ENCODE measurements at places on chromosomes 2 and 18.
A peak's percentile ranks its signal among the peaks of the same experiment; 100 is the strongest.

GRCh38 chr2:103859238-103859637, 994.7 kb upstream of the POU3F3 start:
- no peak for DNase-seq

DNA sequence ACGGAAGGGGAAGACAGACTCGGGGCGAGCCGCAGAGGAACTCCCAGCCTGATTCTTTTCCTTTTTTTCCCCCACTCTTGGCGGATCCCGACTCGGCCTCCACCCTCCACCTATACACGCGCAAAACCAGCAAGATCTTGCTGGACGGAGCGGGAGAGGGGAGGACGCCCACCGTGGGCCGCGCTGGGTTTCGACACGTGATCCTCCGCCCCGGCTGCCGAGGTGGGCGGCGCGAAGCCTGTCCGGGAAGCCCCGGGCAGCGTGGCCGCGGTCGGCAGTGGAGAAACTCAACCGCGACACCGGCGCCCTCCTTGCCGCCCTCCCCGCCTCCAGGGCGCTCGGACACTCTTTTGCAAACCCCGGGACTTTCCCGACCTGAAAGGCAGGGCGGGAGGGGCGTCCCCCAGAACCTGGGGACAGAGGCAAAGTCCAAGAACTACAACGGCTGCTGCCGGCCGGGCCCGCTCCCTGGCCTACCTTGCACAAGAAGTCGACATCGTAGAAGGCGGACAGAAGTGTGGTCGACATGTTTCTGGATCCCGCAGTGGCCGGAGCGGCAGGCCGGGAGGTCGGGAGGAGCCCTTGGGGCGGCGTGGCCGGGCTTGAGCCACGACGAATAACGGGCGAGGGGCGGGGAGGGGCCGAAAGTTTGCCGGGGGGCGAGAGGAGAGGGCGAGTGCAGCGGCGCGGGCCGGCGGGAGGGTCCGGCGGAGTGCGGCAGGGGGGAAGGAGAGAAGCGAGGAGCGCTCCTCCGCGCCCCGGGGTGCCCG, 433 bp downstream of the ZFP36L2 start:
- DNase-seq, result peak; percentile 83

- no peak for DNase-seq
These were observed 18.8 kb downstream of the TEX44 start for GRCh38 chr2:231611273-231612108.

DNA sequence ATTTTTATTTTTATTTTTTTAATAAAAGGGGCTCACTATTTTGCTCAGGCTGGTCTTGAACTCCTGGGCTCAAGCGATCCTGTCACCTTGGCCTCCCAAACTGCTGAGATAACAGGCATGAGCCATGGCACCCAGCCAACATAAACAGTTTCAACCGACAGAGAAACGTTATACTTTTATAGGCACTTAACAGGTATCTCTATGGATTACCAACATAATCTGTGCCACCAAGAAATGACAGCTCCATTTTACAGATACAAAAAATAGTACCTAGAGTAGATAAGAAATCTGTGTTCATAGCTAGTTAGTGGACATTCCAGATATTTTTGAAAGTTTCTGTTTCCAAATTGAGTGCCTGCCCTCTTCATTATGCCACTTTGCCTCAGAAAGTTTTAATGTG, 1316.7 kb downstream of the LRP1B start:
- DNase-seq, result no peak

GRCh38 chr2:24830351-24830750, 37.1 kb downstream of the CENPO start:
- no peak for DNase-seq

- DNase-seq, result no peak
These were observed 179.4 kb upstream of the HS6ST1 start for GRCh38 chr2:128498086-128498485.

DNA sequence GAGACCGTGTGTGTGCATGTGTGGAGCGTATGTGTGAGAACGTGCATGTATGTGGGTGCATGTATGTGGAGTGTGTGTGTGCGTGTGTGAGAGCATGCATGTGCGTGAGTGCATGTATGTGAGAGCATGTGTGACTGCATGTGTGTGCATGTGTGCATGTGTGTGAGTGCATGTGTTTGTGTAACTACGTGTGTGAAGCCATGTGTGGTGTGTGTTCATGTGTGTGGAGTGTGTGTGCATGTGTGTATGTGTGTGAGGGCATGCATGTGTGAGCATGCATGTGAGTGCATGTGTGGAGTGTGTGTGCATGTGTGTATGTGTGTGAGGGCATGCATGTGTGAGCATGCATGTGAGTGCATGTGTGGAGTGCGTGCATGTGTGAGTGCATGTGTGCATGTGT, 24.2 kb downstream of the TOGARAM2 start:
- no peak for DNase-seq

- no peak for DNase-seq
These were observed 20.4 kb upstream of the PDCL3 start for GRCh38 chr2:100542418-100542817.

DNA sequence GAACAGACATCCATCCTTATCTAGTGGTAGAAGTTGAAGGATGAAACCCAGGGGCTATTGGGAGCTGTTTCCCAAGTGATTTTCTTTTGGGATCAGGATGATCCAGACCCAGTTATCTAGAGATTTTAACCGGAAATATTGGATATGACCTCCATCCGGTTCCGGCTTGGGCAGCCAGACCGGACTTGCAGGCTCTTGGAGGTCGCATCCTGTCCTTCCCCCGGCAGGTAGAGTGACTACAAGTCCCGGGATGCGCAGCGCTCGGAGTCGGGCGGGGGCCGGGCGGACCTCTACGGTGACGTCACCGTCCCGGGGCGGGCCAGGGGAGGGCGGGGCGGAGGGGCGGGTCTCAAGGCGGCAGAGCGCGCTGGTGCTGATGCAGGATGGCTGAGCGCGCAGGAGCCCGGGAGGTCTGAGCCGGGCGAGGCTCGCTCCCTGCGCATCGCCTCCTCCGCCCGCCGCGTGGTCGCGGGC, at the start of gene KIF5C:
TSS of gene KIF5C (plus strand) at position 360 of the 474 bp plus-strand sequence. CDS start 391 bp downstream, outside the sequence.
- peak; percentile 87 for DNase-seq

DNA sequence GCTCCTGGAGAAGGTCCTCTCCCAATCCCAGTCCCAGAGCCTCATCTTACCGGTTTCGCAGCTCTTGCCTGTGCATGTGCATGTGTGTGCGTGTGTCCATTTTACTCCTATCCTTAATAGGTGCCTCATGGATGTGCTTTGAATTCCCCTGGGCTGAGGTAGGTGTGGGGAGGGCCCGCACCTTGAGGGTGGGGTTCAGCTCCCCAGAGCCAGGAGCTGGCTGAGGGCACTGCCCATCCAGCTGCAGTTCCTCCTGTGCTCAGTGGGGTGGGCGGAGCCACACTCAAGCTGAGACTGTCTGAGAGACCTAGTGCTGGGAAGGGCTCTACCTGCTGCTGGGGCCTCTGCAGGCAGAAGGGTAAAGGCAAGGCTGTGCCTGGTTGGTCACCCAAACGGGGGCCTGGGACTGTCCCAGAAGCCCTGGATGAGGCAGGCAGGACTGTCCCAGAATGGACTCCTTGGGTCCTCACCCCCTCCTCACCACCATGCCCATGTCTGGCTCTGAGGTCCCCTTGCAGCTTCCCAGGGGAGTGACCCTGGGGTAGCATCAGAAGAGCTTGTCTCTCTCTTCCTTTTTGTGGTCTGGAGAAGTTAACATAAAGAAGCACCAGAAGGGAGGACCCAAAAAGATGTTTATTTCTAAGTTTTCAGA, 8.9 kb downstream of the GDF7 start:
- peak; percentile 35 for DNase-seq

DNA sequence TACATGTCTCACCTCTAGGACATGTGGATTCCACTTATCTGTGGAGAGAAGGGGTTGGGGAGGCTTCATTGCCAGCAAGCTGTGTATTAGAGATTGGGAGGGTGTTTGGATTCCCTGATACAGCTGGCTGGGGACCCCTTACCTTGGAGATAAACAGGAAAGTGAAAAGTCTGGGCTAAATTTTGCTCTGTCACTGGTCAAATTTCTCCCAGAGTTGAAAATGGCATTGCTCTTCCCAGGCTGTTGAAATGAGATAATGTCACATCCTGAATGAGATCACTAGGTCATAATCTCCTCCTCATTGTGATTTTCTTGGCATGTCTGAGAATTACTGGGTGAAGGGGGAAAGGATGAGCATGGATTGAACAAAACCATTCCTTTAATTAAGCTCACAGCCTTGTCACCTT, 265.0 kb upstream of the PARD3B start:
- DNase-seq, result no peak

GRCh38 chr2:234355021-234355720, 141.7 kb downstream of the ARL4C start:
- no peak for DNase-seq

DNA sequence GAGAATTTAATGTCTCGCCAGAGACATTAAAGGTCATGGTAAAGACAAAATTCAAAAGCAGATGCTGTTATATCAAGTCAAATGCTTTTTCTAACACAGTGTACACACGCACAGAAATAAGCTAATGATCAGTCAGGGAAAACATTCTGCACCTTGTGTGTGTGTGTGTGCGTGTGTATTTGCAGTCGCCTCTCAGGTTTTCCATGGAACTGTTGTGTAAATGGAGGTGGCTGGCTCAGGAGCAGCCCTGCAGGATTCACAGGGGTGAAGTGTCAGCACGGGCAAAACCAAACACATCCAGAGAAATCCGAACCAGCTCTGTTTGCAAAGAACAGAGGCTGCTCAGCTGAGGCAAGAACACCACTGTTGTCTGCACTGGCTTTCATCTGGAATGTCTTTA, 76.2 kb upstream of the YWHAQ start:
- no peak for DNase-seq

- peak; percentile 78 for DNase-seq
These were observed 6.0 kb upstream of the ALLC start for GRCh38 chr2:3651691-3652648.

- DNase-seq, result no peak
These were observed 5.7 kb downstream of the MCFD2 start for GRCh38 chr2:46909771-46910419.

- no peak for DNase-seq
These were observed 72.5 kb upstream of the CYP26B1 start for GRCh38 chr2:72220170-72220569.
